ENCODE measurements at places on chromosomes 4 and X.

DNA sequence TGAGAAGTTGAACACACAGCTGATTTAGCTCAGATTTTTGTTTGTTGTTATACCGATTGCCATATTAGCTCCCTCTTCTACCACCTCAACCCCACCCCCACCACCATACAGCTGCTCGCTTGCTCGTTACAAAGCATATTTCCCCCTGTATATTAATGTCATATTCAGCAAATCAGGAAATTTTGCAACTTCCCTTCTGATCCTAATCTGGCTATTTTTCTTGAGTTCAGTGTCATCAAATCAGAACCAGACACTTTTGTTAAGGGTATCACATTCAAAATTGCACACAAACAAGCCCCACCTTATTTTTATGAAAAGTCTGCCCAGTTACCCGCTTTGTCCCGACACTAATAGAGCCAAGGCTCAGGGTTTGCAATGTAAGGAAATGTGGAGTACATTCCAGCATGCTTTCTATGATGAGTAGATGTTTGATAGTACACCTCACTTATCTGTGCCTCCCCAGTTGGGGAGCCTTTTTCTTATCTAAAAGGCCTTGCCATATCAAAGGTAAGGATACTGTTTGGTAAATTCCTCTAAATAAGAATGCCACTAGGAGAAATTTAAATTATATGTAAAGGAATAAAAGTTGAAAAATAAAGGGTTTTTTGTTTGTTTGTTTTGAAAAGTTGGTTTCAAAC, 212.2 kb downstream of the CBR4 start:
- no peak for DNase-seq

- no peak for DNase-seq
Measured at GRCh38 chrX:129091097-129091496, 432.2 kb downstream of the SMARCA1 start.

DNA sequence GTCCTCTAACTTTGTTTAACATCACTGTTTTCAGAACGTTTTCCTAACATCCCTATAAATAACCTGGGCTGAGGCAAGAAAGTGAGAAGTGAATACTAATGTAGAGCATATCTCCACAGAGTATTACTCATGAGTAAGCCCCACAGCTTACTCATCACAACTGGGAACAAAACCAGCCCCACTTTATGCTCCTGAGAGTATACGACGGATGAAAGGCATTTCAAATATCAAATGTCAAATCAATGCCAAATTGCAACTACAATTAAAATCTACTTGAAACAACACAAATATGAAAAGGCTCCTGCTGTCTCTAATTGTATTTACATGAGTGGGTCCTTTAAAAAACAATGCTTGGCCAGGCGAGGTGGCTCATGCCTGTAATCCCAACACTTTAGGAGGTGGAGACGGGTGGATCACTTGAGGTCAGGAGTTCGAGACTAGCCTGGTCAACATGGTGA, 41.2 kb downstream of the SH3RF1 start:
- peak; percentile 86 for DNase-seq

DNA sequence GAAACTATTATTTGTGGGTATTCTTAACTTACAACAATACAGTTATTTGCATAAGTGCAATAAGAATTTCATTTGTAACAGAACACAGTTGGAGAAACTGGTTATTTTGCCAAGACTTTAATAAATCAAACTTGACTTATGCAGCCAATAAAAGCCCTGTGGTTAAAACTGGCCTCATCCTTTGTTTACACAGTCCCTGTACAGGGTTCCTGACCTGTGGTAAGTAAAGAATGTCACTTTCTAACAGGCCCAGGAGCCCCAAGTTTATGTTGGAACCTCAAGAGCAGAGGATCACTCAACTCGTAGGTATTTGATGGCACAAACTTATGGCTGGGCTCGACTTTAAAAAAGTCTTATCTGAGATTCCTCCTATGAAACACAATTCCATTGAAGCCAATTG, 88.6 kb upstream of the PTCHD1 start:
- no peak for DNase-seq

DNA sequence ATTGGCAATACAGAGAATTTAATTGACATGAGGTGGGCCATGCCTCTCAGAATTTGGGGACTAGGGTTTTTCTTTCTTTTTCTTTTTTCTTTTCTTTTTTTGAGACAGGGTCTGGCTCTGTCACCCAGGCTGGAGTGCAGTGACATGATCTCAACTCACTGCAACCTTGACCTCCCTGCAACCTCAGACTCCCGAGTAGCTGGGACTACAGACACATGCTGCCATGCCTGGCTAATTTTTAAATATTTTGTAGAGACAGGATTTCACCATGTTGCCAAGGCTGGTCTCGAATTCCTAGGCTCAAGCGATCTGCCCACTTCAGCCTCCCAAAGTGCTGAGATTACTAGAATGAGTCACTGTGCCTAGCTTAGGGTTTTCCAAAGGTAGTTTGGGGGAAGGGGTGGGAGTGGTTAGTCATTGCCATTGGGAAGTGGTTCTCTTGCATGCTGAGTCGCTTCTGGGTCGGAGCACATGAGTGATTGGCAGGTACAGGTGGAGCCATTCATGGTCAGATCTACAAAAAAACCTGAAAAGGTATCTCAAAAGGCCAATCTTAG, 54.5 kb downstream of the MID2 start:
- DNase-seq, result no peak

GRCh38 chrX:52577464-52578173, 60.8 kb upstream of the XAGE1B start:
- DNase-seq, result no peak

DNA sequence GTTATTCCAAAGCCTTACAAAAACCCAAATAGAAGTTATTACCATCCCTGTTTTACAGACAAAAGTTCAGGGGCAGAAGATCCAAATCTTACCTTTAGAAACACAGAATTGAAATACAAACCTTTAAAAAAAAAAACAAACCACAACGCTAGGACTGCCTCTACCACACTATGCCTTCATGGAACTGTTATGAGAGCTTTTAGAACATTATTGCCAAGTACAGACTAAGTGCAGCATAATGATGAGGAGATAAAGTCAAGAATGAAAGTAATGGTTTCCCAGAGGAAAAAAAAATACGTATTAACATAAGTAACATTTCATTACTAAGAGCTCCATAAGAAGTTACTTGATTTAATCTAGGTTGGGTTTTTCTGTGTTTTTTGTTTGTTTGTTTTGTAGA, 34.3 kb downstream of the TSPAN5 start:
- DNase-seq, result no peak

DNA sequence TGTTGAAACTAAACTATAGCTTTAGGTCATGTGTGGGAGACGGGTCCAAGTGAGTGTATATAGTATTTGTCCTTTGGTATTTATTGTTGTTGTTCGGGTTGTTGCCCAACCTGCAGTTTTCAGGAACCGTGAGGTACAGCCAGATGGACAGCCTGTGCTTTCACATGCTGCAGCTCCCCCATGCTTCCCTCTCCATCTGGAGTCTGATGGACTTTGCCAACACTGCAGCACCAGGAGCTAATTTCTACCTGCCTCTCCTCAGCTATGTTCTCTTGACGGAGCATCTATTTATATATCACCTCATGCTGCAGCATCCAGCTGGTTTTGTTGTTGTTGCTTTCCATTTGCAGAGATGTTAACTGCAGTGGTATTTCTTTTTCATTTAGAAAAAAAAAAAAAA, 80.1 kb downstream of the TLL1 start:
- no peak for DNase-seq

- no peak for DNase-seq
Measured at GRCh38 chr4:62706423-62706822, 1506.3 kb downstream of the ADGRL3 start.

GRCh38 chr4:78951862-78952472, 12.7 kb upstream of the PAQR3 start:
- DNase-seq, result no peak

- DNase-seq, result no peak
Measured at GRCh38 chrX:154084449-154085300, 12.8 kb downstream of the MECP2 start.
